ENCODE measurements at places on chromosomes 2 and 18.

DNA sequence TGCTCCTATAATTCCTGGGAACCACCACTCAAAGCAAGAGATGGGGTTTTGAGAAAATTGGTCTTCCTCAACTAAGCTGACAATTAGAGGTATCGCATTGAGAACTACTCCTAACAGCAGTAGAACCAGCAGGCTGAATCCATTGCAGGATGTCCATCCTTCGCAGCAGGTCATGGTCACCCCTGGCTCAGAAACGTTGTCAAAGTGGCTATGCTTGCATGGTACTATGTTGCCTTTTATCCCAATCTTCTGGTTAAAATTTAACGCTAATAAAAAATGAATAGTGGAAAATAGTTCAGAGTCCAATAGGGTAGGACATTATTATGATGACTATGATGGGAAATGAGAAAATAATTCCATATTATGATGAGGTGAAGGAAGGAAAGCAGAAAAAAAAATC lies at the start of gene TM4SF20:
Gene TM4SF20, minus strand, starts transcription at position 212 of the 400 bp plus-strand sequence. Its CDS starts 38 bp downstream, at position 174.
- no peak for DNase-seq

DNA sequence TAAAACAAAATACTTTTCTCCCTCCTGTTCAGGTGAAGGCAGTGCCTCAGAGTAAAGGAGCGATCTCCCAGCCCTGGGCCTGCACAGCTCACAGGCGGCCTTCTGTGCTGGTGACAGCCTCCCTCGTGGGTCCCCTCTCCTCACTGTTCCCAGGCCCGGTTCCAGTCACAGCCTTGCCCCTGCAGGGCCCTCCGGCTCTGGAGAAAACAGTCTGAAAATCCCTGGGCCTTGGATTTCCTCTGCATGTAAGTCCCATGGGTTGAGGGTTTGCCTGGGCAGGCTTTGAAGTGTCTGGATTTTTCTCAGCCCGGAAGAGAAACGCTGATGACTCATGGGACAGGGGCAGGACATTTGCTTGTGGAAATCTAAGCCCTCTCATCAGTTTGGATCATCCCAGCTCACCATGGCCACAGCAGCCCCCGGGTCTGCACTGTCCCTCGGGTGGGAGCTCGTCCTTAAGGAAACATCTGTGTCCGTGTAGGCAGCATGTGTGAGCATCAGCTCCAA lies 186.1 kb upstream of the RAB12 start:
- DNase-seq = peak; percentile 15

DNA sequence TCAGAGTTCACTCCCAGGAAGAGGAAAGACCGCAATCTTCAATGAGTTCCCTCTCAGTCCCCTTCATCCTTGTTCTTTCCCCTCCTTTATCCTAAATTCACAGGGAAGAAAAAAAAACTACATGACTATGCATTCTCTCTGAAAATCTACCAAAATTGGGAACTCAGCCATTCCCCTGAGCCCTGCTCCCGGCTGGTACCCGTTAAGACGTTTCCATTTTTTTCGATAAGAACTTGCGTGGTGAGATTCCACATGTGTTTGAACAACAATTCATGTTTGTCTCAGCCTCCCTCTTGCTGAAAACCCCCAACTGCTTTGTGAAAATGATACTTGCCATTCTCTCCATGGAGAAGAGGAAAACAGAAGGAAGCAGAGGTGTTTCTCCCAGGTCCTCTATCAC lies 318.7 kb upstream of the ID2 start:
- DNase-seq = no peak

- no peak for DNase-seq
These were observed 7.9 kb downstream of the FSHR start for GRCh38 chr2:49146401-49146800.

DNA sequence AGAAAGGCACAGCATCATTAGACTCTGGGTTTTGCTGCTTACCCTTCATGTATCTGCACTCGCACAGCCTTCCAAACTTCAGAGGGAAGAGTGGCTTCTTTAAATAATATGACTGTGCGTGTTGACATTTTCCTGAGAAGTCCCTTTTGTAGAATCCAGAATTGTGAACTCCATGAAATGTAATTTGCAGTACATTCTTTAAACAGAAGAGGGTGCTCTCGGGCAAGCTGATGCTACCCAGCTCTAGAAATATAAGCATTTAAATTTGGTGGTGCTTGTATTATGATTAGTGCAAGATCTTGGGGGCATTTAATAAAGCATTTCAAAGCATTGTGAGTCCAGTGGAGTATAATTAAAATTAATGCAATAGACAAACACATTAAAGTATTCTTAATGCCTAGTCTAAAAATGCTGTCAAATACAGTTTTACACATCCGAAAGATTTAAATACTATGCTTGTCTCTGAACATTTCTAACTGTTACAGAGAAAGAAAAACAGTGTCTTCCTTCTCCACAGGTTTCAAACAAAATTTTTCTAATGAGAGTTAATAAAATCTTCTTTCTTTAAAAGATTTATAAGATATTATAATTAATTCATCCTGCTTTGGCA lies 17.3 kb upstream of the GTF2A1L start:
- DNase-seq = peak; percentile 48

GRCh38 chr2:64594226-64594989 lies 59.3 kb downstream of the SERTAD2 start:
- no peak for DNase-seq

- no peak for DNase-seq
These were observed 50.2 kb downstream of the CALCRL start for GRCh38 chr2:187397886-187398285.

GRCh38 chr2:196365145-196365544 lies 193.8 kb upstream of the STK17B start:
- no peak for DNase-seq

Measured in NCI-H2171 treated with DMSO at 0.1 percent for 48 hours (cell line).